T-helper 2 cell (primary cell): ENCODE measurements at places on chromosomes 1 and 21.
A peak's percentile ranks its signal among the peaks of the same experiment; 100 is the strongest.

DNA sequence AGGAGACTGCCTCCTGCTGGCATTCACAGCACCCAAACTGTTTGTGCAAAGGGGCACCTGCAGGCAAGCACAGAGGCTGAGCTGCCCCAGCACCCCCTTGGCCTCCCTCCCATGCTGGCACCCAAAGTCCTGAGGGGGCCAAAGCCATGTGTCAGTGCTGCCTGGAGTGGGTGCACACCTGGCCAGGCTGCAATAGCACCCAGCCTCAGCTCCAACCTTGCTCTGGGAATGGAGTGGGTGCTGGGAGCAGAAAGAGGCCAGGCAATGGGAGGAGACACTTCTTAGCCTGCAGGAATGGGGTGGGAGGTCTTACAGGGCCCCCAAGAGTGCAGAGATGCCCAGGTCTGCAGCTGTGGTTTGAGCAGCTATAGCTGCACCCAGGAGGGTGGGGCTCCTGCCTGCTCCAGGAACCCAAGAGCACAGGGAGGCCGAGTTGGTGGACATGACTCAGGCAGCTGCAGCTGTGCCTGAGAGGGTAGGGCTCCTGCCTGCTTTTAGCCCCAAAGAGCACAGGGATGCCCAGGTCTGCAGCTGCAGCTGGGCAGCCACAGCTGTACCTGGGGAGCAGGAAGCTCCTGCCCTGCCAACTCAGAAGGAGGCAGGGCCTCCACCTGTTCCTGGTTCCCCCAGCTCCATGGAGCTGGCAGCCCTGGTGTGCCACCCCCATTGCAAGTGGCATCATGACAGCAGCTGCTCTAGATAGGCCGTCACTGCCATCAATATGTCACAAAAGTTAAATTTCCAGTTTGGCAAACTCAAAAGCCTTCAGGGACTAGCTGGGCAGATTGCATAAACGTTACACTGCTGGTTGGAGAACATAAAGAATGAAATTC lies 5.3 kb upstream of the CHD1L start:
- DNase-seq: no peak

DNA sequence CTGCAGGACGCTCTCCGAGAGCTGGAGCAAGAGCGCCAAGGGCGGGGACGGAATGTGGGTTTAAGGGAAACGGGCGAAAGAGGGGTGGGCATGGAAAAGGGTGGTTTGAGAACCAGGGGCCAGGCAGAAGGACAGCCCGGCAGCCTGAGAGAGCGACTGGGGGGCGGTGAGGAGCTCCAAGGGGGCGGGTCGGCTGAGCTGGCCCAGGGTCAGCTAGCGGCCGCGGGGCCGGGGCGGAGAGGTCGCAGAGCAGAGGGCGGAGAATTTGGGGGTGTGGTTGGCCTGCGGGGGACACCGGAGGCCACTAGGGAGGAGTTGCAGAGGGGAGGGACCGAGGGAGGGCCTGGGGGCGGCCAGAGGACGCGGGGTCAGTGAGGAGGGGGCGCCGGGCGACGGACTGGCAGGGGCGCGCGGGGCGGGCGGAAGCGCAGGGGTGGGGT lies 54.7 kb downstream of the NDUFS5 start:
- DNase-seq: no peak

- no peak for DNase-seq
Measured at GRCh38 chr21:44706026-44706705, 5.2 kb downstream of the TSPEAR start.

GRCh38 chr1:63645317-63645716 lies 52.1 kb downstream of the PGM1 start:
- DNase-seq: no peak

DNA sequence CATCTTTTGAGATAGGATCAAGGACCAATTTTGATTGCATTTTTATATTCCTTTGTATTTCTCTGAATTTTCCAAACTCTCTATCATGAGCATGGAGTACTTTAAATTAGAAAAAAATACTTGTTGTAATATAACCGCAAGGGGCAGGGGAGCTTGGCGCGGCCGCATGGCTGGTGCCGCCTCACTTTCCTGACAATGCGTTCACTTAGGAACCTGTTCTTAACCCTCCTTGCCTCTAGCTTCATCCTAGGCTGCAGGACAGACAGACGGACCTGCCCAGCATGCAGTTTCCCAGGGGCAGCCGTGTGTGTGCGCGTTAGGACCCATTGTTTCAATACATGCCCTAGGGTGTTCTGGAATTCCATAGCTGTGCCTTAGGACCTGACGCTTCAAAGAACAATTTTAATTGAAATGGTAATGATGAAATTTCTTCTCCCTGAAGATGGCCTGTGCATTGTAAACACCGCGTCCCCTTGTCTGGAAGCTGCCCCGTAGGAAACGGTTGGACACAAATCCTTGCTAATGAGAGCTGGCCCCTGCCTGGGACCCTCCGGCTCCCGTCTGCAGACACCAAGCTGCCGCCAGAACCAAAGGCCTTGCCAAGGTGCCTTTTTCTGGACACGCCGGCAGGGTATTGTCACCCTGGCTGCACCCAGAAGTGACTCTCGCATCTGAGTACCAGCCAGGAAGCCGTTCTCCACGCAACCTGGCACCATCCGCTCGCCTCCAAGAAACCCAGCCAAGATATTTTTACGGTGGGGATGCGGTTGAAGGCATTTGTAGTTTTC lies 466.4 kb downstream of the NPHP4 start:
- no peak for DNase-seq

DNA sequence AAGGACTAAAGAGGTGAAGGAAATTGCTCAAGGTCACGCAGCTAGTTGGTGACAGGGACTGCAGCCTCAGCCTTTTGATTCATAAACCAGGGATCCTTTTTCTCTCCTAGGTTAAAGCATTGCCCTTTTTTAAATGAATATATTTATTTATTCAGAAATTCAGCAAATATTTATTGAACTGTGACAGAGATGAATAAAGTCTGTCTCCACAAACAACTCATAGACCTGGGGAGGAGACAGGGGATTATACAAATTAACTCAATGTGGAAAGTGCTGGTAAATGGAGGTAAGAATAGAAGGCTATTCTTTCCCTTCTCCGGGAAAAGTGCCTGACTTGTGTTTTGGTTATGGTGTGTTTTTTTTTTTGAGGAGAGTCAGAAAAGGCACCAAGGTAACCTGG lies 110.7 kb downstream of the ROR1 start:
- no peak for DNase-seq

DNA sequence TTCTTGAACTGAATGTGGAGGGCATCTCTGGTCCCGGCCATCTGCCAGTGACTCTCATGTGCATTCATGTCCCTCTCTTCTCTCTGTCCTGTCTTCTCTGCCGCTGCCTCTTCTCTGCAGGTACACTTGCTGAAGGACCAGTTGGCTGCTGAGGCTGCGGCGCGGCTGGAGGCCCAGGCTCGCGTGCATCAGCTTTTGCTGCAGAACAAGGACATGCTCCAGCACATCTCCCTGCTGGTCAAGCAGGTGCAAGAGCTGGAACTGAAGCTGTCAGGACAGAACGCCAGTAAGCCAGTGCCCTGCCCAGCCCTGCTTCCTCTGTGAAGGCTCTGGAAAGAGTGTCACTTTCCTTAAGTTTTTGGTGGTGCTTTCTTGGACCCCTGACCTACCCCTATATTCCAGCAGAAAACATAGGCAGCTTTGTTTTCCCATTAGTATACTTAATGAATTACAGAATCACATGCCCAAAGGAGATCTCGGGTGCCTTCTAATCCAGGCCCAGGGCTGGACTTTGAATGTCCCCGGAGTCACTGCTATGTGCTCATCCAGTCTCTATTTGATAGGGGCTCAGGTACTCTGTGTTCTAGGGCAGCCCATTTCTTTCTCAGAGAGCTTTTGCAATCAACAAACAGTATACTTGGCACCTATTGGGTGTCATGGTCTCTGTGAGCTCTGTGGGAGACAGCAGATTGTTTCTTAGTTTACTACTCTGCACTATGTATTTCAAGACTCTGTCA lies 11.2 kb downstream of the SPATA46 start:
- no peak for DNase-seq

GRCh38 chr1:43000271-43000670 lies 41.6 kb upstream of the SLC2A1 start:
- DNase-seq: no peak

GRCh38 chr1:189673217-189673616 lies 804.4 kb downstream of the BRINP3 start:
- DNase-seq: no peak

DNA sequence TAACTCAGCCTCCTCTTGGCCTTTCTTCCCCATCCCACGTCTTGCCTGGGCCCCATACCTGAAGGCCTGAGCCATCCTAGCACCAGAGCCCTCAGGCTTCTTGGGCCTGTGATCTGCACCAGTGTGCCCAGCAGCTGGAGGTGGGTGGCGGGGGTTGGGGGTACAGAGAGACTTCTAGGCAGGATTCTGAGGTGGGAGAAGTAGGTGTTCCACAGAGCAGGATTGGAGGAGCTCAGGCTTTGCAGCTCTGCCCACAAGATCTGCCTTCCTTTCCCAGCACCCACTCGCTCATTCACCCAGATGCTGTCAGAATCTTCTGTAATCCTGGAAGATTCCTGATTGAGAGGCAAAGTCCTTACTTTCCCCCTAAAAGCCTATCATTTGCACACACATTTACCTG lies 10.0 kb upstream of the GJB5 start:
- DNase-seq: no peak

- DNase-seq: no peak
Measured at GRCh38 chr1:64624218-64624713, 120.6 kb upstream of the RAVER2 start.

GRCh38 chr1:51342591-51343206 lies 12.3 kb upstream of the TTC39A start:
- DNase-seq: no peak

GRCh38 chr1:167148421-167148820 lies 54.5 kb downstream of the STYXL2 start:
- no peak for DNase-seq

DNA sequence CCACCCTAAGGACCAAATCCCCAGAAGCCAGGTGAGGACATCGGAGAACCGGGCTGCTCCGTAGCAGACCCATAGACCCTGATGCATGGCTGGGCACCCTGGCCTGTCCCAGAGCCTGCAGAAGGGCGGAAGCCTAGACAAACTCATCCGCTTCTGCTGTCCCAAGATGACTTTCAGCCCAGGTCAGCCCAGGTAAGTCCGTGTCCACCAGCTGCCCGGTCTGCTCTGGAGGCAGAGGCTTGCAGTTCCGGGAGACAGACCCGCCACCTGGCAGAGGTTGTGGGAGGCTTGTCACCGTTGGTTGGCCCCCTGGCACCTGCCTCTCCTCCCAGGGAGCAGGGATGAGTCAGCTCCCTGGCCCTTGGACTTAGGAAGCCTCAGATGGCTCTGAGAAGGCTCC lies 22.8 kb upstream of the POFUT2 start:
- peak; percentile 3 for DNase-seq

DNA sequence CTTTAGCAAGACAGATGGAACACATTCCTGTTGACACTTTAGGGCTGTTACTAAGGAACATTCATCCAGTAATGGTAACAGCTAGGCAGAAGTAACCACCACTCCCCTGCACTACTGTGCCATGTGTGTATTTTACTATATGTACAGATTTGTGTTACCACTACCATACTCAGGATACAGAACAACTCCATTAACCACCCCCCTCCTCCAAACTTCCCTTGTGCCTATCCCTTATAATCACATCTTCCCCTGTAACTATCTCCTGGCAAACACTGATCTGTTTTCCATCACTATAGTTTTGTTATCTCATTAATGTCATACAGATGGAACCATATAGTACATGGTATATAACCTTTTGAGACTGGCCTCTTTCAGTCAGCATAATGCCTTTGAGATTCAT lies 3.9 kb upstream of the POU2F1 start:
- no peak for DNase-seq

GRCh38 chr1:87330057-87330884 lies 1.6 kb downstream of the LMO4 start:
- peak; percentile 32 for DNase-seq

GRCh38 chr21:41956926-41957729 lies 3.3 kb upstream of the C2CD2 start:
- no peak for DNase-seq

GRCh38 chr21:34639882-34640788 lies 25.2 kb upstream of the RCAN1 start:
- no peak for DNase-seq

DNA sequence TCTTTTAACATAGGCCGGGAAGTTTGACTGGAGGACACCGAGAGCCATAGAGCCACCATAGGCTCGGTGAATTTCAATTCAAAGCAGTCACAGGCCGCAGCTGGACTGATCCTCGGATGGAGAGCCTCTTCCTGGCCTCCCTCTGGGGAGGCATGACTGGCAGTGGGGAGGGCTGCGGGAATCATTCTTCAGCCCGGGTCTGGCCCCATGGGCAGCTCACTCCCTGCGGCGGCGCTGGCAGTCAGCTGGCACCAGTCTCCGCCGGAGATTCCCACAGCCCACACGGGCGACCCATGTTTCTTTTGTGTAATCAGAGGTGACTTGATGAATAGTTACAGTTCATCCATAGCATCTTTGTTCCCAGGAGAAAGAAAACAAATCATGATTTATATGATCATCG lies 10.6 kb downstream of the ESPN start:
- DNase-seq: no peak

GRCh38 chr1:202181586-202181985 lies 12.0 kb upstream of the LGR6 start:
- no peak for DNase-seq

- no peak for DNase-seq
Measured at GRCh38 chr1:176029155-176029554, 177.9 kb downstream of the COP1 start.

- no peak for DNase-seq
Measured at GRCh38 chr1:29809446-29810120, 573.3 kb downstream of the PTPRU start.

GRCh38 chr1:160097911-160098851 lies at the start of gene IGSF8:
TSS of gene IGSF8 (minus strand) at chr1:160098619. CDS start at chr1:160098472, 147 bp downstream.
- peak; percentile 93 for DNase-seq

DNA sequence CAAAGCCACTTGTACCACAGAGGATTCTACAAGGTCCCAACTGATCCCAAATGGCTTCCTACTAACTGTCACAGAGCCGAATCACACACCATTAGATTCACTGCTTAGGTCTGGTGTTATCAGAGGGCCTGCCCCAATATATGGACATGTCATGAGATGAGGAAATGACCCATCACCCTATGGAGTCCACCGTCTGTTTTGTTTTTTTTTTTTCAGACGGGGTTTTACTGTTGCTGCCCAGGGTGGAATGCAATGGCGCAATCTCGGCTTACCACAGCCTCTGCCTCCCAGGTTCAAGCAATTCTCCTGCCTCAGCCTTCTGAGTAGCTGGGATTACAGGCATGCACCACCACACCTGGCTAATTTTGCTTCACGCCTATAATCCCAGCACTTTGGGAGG lies 83.8 kb upstream of the ETS2 start:
- DNase-seq: no peak
